Activated CD8-positive, alpha-beta memory T cell treated with anti-CD3 and anti-CD28 coated beads, Interleukin-2, amount 10 ng/mL, durations not matched to agents 7 days and 5 days (primary cell): ENCODE measurements at places on chromosomes 12 and 14.

- DNase-seq = peak; percentile 88
Observed at GRCh38 chr14:97978341-97978740, 1181.2 kb downstream of the VRK1 start.

DNA sequence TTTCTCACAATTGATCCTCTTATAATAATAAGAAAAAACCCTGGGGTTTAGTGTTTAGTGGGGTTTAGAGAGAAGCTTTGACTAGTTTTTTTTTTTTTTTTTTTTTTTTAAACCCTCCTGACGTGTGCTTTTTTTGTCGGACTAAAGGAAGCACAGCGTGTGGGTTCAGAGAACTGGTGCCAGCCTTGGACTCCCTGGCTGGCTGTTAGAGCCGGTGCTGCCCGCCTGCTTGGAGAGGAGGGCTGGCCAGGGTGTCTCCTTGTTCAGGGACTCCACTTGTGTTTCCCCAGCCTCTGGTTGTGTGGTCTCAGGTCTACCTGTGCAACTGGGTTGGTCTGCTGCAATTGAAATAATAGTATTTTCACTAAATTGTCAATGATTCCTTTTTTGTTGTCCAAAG, 54.1 kb upstream of the ASPG start:
- no peak for DNase-seq

DNA sequence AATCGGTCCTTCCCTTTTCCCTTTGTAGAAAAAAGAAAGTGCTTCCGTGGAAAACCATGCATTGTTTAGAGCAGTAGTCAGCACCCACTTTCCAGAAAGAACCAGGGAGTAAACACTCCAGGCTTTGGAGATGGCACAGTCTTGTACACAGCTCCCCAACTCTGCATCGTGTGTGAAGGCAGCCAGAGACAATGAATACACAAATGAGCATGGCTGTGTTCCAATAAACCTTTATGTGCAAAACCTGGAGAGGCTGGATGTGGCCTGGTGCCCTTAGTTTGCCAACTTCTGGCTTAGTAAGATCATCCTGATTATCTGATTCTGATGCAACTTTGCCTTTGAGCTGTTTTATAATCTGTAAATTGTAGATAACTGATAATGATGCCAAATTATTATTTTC, 463.4 kb upstream of the TMEM132C start:
- no peak for DNase-seq

GRCh38 chr12:48767047-48767446, 21.8 kb downstream of the ADCY6 start:
- DNase-seq = no peak
